Stimulated activated CD8-positive, alpha-beta memory T cell treated with anti-CD3 and anti-CD28 coated beads, Interleukin-7, amount 100 ng/mL, for 1 hour (primary cell): ENCODE measurements at places on chromosomes 11 and 22.

- no peak for DNase-seq
These were observed 478.9 kb upstream of the CHORDC1 start for GRCh38 chr11:90701716-90702115.

GRCh38 chr11:112770487-112770886 is 190.7 kb upstream of the NCAM1 start:
- no peak for DNase-seq

DNA sequence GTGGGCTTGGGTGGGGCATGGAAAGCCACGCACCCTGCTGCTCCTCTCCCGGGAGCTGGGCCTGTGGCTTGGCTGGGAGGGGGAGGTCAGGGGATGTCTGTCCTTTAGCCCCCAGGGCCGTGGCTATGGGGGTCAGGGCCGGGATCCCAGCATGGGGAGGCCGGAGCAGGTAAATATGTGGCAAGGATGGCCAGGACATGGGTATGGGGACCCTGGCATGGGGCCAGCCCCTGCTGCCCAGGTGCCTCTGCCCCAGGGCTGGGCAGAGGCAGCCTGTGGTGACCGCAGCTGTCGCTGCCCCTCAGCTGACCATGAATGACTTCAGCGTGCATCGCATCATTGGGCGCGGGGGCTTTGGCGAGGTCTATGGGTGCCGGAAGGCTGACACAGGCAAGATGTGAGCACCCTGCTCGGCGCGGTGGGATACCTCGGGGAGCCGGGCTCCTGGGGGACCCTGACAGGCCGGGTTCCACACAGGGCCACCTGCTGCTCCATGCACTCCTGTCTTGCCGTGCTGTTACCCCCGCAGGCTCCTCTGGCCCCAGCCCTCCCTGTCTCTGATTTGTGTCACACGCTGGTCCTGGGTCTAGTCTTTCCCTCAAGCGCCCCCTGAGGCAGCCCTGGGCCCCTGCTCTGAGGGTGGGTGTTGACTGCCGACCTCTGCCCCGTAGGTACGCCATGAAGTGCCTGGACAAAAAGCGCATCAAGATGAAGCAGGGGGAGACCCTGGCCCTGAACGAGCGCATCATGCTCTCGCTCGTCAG is 8.1 kb upstream of the ANKRD13D start:
- DNase-seq: no peak

- DNase-seq: no peak
These were observed 20.3 kb downstream of the PPP2R1B start for GRCh38 chr11:111745719-111746504.

- no peak for DNase-seq
These were observed at the start of gene PLA2G3 for GRCh38 chr22:31139866-31140716. TSS of gene PLA2G3 (minus strand) at chr22:31140508. CDS start at chr22:31140354, 154 bp downstream.

- DNase-seq: no peak
These were observed 88.1 kb downstream of the SBF2 start for GRCh38 chr11:10205928-10206327.

DNA sequence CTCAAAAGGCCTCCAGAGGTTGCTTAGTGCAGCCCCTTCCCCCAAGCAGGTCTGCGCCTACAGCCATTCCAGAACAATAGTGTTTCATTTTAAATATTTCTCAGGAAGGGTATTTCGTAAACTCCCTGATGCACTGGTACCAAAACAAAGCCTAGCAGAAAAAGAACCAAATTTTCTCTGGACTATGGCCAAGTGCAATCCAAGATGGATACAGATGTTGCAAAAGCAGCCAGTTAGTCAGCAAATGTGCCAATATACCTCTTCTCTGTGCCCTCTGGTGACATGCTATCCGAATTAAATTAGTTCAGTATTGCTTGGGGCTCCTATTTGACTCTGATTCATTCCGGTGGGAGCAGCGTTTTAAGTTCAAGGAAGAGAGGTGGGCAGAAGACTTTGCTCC is 247.8 kb downstream of the NTM start:
- DNase-seq: no peak

DNA sequence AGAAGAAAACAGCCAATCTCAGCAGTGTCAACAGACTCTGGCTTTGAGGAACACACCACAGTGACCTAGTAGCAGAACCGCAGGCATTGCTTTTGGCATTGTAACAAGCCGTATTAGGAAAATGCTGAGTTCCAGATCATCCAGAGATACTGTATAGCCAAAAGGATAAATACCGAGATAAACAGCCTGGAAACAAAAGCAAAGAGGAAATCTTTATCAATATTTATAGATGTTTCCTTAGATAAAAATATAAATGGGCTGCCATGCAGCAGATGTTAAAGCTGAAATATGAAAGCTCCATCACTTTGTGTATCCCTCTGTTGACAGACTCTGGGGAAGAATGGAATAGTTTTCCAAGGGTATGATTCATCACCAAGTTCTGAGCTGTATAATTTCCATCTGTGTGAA is 98.9 kb upstream of the TP53AIP1 start:
- DNase-seq: no peak

- DNase-seq: no peak
These were observed 10.1 kb downstream of the POLR3H start for GRCh38 chr22:41534219-41534618.

- no peak for DNase-seq
These were observed 174.5 kb upstream of the NTM start for GRCh38 chr11:131195661-131196517.

GRCh38 chr22:36741968-36742367 is 34.0 kb downstream of the IFT27 start:
- no peak for DNase-seq

- DNase-seq: no peak
These were observed 505.2 kb downstream of the TBC1D22A start for GRCh38 chr22:47267513-47268282.
